ENCODE measurements at places on chromosomes 13 and 19.

- DNase-seq, result no peak
These were observed 37.1 kb downstream of the BTBD2 start for GRCh38 chr19:1978346-1978894.

DNA sequence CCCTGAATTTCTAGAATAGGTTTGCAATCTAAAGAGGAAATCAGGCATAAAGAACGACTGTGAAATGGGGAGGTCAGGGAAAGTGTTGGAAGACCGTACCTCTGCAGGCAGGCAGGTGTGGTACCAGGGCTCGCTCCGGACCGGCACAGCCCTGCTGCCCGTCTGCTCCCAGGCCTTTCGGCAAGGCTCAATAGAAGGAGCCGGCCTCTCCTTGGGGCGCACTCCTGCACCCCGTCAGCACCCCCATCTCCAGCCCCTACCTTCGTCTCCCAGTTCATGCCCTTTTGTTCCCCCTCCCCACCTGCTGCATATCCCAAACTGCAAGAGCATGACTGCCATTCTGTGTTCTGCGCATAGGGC is 139.8 kb upstream of the SOX1 start:
- no peak for DNase-seq

DNA sequence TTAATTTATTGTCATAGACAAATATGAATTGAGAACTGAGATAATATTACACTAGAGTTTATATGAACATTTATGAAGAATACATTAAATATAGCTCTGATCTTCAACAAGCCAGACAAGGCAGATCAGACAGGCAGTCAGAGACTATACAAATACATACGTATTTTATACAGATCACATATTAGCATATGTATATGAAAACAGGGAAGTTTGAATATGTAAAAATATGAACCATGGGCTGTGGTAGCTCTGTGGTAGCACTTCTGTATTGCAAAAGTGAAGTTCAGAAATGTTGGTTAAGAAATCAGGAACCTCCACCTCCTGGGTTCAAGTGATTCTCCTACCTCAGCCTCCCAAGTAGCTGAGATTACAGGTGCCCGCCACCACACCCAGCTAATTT is 20.7 kb downstream of the GPR180 start:
- DNase-seq, result no peak

GRCh38 chr19:5237190-5237780 is 103.3 kb downstream of the PTPRS start:
- DNase-seq, result no peak

GRCh38 chr19:10107817-10108367 is 1.7 kb downstream of the PPAN start:
- no peak for DNase-seq

GRCh38 chr19:51460164-51460992 is 2.1 kb upstream of the SIGLEC8 start:
- no peak for DNase-seq

GRCh38 chr13:23449398-23450162 is 16.1 kb upstream of the SACS start:
- no peak for DNase-seq

DNA sequence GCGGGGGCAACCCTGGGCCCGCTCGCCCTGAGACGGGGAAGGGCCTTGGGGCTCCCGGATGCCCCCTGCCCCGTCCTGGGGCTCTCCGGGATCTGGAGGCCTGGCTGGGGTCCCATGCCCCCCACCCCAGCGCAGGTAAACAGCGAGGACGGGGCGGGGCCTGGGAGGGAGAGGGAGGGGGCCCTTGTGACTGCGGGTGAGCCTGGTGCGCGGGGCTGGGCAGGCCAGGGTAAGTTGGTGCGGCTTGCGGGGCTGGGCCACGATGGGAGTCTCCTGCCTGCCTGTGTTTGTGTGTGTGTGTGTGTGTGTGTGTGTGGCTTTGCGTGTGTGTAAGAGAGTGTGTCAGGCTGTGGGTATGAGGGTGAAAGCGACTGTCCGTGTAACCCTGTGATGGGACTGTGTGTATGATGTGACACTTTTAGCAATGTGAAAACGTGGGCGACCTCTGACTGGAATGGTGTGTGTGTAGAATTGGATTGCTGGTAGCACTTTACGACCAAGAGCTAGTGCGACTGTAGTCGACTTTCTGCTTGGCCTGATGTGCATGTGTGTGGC is 426 bp downstream of the KLC3 start:
- no peak for DNase-seq

GRCh38 chr13:23202383-23202782 is 21.6 kb downstream of the SGCG start:
- DNase-seq, result no peak

GRCh38 chr19:49591731-49592485 is 926 bp downstream of the PRR12 start:
- DNase-seq, result peak; percentile 58

DNA sequence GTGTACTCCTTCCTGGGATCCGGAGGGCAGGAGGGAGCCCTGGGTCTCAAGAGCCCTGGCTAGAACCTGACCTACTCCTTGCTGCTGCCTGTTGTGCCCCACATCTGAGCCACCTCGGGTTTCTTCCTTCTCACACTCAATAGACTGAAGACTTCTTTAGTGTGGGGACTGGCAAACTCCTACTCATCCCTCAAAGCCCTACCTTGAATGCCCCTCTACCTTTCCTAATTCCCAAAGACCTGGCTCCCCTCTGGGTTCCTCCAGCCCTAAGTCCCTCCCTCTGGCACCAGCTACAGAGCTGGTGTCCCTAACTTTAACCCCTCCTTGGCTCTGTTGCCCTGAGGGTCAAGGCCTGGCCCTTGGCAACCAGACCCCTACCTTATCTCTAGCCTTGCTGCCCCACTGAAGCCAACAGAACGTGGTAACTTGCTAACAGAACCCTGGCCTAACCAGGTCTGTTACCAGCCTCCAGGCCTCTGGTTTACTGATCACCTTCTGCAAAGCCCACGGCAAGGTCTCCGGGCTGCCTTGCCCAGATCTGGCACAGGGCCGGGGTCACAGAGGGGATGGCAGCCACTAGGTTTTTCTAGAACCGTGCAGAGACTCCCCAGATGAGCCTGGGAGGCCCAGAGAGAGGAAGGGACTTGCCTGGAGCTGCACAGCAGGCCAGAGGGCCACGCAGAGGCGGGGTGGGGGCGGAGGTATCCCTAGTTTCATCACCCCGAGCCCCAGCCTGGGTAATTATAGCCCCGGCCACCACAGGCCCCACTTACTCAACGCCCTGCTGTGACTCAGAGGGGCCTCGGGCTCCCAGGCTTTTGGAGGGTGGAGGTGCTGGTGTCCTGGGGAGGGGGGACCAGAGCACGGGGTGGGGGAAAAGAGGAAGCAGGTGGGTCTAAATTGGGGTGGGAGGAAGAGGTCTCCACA is 15.3 kb downstream of the ZBTB7A start:
- DNase-seq, result no peak

GRCh38 chr13:98954313-98954712 is 23.6 kb downstream of the DOCK9 start:
- DNase-seq, result no peak

- DNase-seq, result peak; percentile 30
These were observed 565.1 kb downstream of the LIG4 start for GRCh38 chr13:107650081-107650701.

DNA sequence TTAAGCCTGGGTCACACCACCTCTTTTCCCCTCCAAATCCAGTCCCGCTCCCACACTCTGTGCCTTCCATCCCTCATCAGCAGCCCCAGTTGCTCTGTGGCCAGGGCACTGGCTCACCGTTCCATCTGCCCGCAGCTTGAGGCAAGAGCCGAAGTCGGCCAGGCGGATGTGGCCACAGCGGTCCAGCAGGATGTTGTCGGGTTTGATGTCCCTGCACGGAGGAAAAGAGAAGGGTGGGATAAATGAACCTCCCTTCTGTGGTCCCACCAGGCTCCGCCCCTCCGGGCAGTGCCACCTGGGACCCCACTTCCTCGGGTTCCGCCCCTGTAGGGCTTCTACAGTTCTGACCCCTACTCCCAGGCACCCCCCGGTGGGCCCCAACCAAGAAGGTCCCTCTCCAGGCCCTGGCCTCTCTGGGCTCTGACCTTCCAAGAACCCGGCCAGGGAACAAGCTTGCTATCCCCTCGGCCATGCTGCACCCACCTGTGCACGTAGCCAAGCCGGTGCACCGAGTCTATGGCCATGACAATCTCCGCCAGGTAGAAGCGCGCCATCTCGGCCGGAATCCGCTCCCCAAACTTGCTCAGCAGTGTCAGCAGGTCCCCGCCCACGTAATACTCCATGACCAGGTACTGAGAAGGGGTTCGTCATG is 4.2 kb downstream of the DMPK start:
- no peak for DNase-seq

GRCh38 chr13:30375265-30375835 is 46.9 kb upstream of the UBE2L5 start:
- no peak for DNase-seq

GRCh38 chr13:67642657-67643056 is 412.5 kb upstream of the PCDH9 start:
- DNase-seq, result no peak

DNA sequence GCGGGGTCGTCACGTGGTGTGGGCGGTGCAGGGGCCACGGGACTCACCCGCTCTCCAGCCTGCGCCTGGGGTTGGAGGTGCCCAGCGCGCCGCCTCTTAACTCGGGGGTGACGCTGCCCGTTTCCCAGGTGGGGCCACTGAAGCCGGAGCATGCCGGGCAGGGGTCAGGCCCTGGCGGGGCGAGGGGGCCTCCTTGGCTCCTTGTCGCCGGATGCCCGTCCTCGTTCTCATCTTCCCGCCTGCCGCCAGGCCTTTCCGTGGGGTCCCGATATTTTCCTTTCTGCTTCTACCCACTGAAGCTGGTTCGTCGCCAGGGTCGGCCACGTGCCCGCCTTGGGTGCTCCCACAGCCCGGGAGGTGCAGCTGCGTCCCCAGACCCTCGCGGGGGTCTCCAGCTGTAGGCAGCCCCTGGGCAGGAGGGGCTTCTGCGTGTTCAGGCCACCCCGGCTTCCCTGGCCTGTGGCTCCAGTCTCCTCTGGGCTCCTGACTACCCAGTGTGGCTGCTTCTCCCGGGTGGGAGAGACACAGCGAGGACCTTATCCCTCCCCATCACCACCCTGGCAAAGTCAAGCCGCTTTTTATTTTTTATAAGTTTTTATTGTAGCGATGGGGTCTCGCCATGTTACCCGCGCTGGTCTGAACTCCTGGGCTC is 772 bp downstream of the FAM174C start:
- DNase-seq, result no peak

GRCh38 chr13:27915301-27916207 is 4.2 kb upstream of the PDX1 start:
- no peak for DNase-seq

DNA sequence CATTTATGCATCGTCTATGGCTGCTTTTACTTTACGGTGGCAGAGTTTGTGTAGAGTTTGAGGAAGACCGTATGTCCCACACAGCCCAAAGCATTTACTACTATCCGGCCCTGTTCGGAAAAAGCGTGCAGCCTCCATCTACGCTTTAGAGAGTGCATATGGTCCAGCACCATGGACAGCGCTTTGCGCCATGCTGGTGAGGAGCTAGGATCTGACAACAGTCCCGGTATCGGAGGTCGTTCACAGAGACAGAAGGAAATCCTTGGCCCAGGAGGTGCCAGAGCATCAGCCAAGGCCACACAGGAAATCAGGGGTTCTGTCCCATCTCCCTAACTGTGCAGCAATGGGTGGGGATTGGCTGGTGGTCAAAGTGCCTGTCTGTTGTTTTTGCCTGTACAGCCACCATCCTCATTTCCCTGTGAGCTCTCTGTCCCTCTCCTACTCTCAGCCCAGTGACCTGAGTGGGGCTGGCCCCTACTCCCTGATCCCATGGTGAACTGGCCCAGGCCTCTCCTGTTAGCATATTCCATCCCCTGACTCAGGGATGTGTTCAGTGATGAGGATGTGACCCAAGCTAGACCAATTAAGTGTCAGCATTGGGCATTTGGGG is 16.2 kb upstream of the PRODH2 start:
- peak; percentile 70 for DNase-seq

GRCh38 chr19:5424192-5424973 is 30.8 kb upstream of the ZNRF4 start:
- DNase-seq, result no peak

DNA sequence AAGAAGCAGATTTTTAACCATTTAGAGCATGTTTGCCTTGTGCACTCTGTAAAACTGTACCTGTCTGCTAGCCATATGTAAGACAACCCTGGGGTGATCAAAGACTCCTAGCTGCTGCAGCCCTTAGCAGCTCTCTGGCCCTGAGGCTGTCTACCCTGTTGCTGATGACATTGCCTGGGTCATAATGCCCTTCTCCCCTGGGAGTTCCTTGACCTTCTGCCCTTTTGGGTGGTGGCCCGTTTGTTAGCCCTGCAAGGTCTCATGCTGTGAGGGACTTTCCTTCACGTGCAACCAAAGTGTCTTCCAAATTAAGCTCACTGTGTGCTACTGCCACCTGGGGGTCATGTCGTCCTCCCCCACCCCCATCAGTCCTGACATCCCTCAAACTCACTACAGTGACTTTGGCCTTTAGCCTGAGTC is 7.4 kb downstream of the GPC6 start:
- no peak for DNase-seq

GRCh38 chr13:39847336-39847735 is 191.9 kb downstream of the COG6 start:
- DNase-seq, result no peak

GRCh38 chr19:29673451-29674371 is 8.4 kb downstream of the PLEKHF1 start:
- no peak for DNase-seq

DNA sequence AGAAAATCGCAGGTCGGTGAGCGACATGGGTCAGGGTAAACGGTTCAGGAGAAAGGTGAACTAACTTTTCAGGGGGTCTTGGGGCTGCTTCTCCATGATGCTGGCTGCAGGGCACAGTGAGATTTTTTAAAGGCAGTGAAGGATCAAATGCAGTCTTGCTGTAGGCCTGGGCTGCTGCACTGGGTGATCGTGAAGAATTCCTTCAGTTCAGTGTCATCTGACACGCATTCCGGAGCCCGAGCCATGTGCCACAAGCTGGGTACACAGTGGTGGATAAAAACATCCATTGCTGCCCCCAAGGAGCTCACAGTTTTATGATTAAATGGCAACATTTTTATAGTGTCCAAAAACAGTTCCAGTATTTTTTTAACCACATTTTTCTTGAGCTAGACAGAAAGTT is 56.3 kb upstream of the GPR12 start:
- DNase-seq, result no peak

GRCh38 chr19:11434703-11435056 is 241 bp downstream of the ODAD3 start:
- no peak for DNase-seq

DNA sequence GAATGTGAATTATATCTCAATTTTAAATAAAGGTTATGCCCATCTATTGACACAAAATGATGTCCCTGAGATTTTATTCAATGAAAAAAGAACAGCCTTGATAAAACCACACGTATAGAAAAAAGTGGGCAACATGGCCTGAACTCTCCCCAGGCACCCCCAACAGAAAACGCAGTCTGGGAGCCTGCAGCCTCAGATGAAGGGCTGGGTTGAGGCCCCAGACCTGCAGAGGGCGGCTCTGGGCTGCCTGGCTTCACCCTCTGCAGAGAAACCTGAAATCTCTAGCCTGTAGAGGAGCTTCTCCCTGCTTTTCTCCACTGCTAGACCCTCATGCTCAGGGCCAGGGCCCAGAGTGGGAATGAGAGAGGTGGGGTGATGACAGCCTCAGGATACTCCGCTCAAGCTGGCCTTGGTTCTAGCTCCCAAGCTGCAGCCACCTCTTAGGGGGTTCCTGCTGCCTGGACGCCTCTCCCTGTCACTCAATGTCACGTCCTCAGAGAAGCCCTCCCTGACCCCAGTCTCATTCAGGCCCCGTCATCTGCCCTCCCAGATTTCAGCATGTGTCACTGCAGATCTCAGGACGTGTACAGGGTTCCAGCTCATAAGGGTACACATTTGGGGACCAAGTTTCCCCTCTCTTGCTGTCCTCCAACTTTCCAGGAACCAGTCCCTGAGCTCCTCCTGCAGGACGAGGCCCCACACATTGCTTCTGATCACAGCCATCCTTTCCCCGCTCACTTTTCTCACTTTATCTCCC is 1.8 kb downstream of the MBD3 start:
- peak; percentile 49 for DNase-seq

- no peak for DNase-seq
These were observed 104.8 kb upstream of the MIR17HG start for GRCh38 chr13:91242652-91243051.
